ENCODE measurements at places on chromosomes 16 and 17. TPM values are rescaled to one million over a fixed set of nuclear protein-coding genes. Genes with fewer than 3 reads are reported as not detected.

ZNF594 gene
- 12.4 TPM for polyA plus RNA-seq

GRCh38 chr17:8488491-8488890, 52.8 kb downstream of the NDEL1 start:
- no peak for DNase-seq

ALDH3A1 gene
- 0.51 TPM for polyA plus RNA-seq

- DNase-seq = no peak
These were observed 22.5 kb downstream of the STAT5A start for GRCh38 chr17:42310787-42311215.

DNA sequence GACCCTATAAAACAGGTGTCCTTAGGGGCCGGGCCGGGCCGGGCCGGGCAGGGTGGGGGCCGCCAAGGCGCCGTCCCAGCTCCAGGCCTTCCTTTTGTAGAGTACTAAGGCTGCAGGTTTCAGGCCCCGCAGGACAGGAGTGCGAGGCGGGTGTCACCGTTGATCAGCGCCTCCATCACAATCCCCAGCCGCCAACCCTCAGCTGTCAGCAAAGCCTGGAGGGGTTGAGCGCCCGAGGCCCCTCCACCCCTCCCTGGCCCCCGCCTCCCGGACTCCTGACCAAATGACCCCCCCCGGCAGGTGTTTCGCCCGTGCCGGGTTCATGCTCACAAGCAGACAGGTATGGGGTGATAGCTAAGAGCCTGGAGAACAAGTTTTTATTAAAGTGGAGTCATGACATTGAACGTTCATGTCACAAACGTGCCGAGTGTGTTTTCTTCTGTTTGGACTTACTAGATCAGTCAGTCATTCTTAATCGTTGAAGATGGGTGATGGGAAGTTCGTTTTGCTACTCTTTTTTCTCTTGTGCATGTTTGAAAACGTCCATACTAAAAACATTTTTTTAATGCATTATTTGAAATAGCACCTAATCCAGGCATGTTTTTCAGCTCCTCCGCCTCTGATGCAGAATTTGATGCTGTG, 534 bp downstream of the ARL2BP start:
- DNase-seq = no peak

- no peak for DNase-seq
These were observed 214.8 kb upstream of the KCNJ16 start for GRCh38 chr17:69860142-69860680.

- DNase-seq = peak; percentile 28
These were observed 168.6 kb downstream of the FTO start for GRCh38 chr16:53872248-53873221.

MYL4 gene
- 1.5 TPM for polyA plus RNA-seq

- DNase-seq = no peak
These were observed 19.2 kb downstream of the ACTG1 start for GRCh38 chr17:81493198-81494038.

DNA sequence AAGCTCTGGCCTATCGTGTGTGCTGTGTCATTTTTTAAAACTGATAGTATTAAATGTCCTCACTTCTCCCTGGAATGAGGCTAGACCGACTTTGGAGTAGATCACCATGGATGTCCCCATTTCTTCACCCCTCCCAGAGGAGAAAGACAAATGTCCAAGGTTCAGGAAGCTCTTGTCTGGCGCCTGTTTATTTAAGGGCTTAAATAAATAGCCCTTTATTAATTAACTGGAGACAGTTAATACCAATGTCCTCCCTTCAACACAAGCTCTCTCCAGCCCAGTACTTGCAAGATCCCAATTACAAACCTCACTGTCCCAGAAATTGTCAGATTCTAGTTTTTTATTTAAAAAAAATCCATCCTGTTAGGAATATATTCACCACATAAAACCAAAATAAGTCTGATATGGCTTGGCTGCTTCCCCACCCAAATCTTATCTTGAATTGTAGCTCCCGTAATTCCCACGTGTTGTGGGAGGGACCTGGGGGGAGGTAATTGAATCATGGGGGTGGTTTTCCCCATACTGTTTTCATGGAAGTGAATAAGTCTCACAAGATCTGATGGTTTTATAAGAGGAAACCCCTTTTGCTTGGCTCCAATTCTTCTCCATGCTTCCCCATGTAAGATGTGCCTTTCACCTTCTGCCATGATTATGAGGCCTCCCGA, 344.4 kb downstream of the SHISA9 start:
- DNase-seq = no peak

- DNase-seq = no peak
These were observed 288.9 kb upstream of the C16orf82 start for GRCh38 chr16:26777821-26778220.

SLX4 gene
- 10.5 TPM for polyA plus RNA-seq

KRTAP9-2 gene
- not detected for polyA plus RNA-seq

STH gene
- polyA plus RNA-seq = 2.4 TPM

- no peak for DNase-seq
These were observed 976 bp downstream of the CCL3L1 start for GRCh38 chr17:36195434-36196130.

CCL1 gene
- polyA plus RNA-seq = not detected
